AG09319 (cell line): ENCODE measurements at places on chromosomes 1 and 21.

GRCh38 chr1:61071205-61072130, 10.9 kb upstream of the NFIA start:
- no peak for DNase-seq

DNA sequence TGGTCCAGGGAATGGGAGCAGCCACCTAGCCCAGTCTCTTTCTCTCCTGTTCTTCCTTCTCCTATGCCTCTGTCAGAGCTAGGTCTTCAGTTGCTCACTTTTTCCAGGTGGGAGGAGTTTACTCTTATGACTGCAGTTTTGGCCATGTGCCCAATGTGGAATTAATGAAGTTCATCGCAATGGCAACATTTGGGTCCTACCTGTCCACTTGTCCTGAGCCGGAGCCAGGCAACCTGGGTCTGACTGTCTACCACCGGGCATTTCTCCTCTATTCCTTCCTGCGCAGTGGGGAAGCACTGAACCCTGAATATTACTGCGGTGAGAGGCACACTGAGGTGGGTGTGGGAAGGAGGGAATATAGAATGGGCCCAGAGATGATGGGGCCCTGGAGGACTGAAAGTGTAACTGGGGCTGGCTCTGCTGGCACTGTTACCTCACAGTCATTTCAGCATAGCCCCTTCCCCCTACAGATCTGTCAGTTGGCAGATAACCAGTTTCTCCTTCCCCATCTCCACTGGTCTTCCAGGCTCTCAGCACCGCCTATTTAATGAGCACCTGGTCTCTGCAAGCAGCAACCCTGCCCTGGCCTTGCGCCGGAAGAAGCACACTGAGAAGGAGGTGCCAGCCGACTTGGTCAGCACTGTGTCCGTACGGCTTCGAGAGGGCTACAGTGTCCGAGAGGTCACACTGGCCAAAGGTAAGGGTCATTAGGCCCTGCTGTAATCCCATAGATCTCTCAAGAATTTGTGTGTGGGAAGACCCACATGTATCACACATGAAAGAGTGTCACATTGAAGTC, 30.1 kb downstream of the SZT2 start:
- no peak for DNase-seq

- DNase-seq: no peak
Observed at GRCh38 chr1:117261424-117261785, 50.7 kb upstream of the VTCN1 start.

DNA sequence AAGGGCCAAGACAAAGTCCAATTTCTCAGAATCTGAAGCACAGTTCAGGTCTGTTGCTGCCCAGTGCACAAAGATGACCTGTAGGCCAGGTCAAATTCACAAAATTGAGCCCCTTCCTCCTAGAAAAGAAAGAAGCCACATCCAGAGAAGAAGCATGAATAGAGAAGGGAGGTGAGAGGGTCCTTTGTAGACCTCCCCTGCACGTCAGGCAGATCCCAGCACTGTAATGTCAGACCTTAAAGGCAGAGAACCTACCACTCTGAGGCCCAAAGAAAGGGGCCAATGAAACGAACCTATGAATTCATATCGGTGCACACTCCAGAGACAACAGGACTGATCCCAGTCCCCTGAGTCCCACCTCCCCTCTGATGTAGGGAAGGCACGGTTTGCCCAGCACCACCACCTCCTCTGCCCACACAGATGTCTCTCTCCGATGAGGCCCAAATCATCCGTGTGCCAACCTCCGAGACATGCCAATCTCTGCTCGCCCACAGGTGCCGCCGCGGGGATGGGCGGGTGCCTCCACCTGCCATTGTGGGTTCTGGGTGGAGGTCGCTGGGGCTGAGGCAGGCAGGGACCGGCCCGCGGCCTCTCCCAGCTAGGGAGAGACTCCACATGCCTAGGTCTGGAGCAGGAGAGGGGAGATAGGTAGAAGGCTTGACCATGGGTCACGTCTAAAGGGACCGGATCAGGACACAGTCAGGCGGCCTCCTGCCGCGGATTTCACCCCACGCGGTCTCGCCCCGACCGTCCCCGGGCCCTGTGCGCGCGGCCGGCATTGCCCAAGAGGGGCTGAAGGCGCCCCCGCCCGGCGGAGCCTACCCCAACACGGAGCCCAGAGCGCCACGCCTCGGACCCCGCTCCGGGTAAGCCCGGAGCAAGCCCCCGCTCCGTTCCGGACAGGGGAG, 42.1 kb downstream of the RRAGC start:
- no peak for DNase-seq

GRCh38 chr1:42403880-42404400, 23.3 kb downstream of the RIMKLA start:
- no peak for DNase-seq

GRCh38 chr1:44973645-44974044, 12.8 kb downstream of the EIF2B3 start:
- no peak for DNase-seq

- no peak for DNase-seq
Observed at GRCh38 chr1:108082001-108082400, 117.0 kb upstream of the VAV3 start.

DNA sequence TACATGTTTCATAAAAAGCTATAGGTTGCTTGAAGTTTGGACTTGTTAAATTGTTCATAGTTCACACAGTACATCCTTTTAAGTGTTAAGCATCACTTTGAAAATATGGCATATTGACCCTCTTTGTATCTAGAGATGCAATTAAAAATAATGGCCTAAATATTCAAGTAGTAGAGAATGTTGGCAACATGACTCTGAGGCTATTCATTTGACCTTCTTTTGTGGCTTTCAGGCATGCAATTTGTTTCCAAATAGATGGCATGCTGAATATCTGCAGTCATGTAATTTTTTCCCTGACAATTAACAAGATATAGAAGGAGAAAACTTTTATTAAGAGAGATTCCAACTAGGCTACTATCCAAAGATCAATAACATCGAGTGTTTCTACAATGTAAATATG, 230.5 kb upstream of the ZRANB2 start:
- DNase-seq: no peak

GRCh38 chr1:91846007-91846638, 39.8 kb downstream of the TGFBR3 start:
- peak; percentile 31 for DNase-seq

- DNase-seq: no peak
Observed at GRCh38 chr1:109904105-109904817, 6.4 kb upstream of the CSF1 start.

DNA sequence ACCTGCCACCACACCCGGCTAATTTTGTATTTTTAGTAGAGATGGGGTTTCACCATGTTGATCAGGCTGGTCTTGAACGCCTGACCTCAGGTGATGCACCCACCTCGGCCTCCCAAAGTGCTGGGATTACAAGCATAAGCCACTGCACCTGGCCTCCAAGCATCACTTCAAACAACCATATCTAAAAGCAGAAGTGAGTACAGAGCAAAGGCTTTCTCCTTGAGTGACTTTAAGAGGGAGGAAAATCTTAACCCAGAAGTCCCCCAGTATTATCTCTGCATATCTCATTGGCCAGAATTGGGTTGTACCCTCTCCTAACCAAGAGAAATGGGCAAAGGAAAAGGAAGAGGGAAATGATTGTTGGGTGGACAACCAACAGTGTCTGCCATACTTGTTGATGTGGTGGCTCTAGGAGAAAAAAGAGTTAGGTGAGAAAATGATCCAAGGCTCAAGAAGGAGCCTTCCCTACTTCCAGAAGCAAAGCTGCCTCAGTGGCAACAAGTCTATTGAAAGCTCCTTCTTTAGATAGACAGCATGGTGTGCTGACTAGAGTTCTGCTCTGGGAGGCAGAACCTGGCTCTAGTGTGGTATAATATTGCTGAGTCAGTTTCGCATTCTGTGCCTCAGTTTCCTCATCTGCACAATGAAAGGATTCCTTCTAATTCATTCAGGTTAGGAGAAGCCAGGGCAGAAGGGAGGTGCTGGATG, 16.8 kb upstream of the FOXE3 start:
- DNase-seq: no peak
